Renal cortical epithelial cell (primary cell): ENCODE measurements at places on chromosomes 13 and 19.
A peak's percentile ranks its signal among the peaks of the same experiment; 100 is the strongest.

- no peak for DNase-seq
These were observed 11.5 kb upstream of the MTRF1 start for GRCh38 chr13:41274881-41275280.

DNA sequence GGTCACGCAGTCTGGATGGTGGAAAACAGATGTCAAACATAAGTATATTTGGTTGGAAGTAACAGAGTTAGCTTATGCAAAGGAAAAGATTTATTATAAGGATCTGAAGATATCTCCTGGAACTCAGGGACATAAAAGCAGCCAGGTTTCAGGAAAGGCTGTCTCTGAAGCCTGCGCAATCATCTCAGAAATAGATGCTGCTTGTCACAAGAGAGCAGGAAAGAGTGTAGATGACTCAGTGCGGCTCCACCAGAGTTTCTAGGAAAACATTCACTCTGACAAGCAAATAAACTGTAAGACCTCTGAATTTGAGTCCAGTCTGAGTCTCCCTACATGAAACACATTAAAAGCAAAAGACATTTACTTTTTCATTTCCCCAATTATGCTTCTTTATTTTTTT, 220.4 kb upstream of the HTR2A start:
- DNase-seq: peak; percentile 43

DNA sequence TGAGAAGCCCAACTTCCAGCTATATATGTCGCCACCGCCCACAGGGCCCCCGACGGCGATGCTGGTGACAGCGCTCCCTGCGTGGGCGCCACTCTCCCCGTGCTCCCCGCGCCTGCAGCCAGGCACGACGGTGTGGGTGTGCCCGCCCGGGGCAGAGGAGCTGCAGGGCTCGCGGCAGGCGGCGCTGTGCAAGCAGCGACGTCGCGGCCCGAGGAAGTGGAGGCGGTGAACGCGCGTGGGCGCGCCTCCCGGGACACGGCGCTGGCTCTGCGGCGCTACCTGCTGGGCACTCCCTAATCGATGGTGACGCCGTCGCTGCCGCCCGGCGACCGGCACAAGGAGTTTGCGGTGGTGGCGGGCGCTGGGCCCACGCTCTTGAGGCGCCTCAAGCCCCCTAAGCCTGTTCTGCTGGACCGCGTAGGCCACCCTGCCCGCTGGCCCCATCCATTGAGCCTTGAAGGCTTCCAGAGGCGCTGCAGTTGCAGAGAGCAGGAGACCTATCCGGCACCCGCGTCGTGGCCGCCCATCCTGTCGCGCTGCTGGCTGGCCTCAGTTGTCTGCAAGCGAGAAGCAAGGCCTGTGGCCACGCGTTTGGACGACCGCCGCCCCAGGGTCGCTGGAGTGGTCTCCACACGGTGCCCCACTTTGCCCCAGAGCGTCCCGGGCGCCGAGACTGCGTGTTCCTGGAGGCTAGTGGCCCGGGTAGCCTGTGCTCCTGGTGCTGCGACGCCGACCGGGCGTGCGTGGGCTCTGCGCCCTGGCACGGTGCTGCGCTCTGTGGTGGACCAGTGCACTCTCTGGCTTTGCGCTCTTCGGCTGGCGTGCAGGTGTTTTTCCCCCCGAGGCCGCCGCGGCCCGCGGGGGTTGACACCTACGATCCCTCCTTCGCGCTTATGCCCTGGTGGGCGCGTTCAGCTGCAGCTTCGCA, 23.1 kb downstream of the LRFN3 start:
- DNase-seq: no peak

DNA sequence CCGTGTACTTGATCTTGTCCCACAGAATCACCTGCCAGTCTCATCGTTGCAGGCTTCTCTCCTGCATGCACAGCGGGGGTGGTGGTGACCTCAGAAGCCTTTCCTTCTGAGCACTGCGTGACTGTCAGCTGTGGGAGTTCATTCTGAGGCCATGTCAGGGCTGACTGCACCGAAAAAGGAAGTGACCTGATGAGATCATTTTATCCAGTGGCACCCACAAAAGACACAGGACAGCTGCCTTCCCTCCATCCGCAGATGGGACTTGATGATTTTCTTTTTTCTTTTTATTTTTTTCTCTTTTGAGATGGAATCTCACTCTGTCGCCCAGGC, 89.7 kb downstream of the RAB20 start:
- peak; percentile 68 for DNase-seq

GRCh38 chr13:37302686-37303085, 197.2 kb upstream of the CSNK1A1L start:
- DNase-seq: no peak

GRCh38 chr19:12748489-12748888, 3.1 kb upstream of the BEST2 start:
- DNase-seq: no peak

DNA sequence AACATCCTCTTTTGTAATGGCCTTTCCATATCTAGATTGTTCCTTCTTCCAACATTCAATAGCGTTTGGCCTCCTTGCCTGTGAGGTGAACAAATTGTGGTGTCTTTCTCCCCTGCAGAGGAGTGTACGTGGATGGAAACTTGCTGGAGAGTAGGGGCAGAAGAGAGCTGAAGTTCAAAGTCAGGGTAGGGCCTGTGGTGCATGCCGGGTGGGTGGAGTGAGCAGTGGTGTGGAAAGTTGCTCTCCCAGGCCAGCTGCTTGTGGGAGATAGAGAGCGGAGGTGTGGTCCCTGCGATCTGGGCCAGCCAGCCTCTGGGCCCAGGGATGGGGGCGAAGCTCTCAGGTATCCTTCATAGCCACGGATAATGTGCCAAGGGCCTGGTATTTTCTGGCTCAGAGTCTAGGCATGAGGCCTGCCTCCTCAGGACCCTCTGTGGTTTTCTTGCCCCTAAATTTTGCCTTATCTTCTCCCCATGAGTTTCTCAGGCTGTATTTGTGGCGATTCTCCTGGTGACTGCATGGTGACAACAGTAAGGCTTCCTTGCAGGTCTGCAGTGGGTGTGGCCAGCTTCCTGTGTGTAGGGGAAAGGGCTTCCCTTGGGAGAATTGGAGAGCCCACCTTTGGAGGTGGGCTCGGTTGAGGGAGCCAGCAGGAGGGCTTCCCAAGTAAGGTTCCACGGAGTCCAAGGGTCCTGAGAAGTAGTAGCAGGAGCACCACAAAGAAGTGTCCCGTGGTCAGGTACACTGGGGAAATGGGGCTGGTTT, 6.7 kb downstream of the RGCC start:
- peak; percentile 36 for DNase-seq

DNA sequence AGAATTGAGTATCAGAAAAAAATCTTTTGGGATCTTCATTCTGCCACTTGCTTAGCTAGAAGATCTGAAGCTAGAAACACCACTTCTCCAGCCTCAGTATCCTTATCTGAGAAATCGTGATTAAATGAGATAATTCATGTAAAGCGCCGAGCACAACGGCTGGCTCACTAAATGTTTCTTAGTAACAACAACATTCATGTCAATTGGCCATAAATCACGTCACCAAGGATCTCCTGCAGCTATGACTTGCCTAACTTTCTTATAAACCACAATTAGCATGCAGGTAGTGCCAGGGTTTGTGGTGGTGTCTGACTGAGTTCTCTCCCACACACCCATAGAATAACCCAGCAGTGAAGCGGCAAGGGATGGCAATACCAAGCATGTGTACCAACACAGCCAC, 501.3 kb downstream of the EFNB2 start:
- DNase-seq: peak; percentile 54

DNA sequence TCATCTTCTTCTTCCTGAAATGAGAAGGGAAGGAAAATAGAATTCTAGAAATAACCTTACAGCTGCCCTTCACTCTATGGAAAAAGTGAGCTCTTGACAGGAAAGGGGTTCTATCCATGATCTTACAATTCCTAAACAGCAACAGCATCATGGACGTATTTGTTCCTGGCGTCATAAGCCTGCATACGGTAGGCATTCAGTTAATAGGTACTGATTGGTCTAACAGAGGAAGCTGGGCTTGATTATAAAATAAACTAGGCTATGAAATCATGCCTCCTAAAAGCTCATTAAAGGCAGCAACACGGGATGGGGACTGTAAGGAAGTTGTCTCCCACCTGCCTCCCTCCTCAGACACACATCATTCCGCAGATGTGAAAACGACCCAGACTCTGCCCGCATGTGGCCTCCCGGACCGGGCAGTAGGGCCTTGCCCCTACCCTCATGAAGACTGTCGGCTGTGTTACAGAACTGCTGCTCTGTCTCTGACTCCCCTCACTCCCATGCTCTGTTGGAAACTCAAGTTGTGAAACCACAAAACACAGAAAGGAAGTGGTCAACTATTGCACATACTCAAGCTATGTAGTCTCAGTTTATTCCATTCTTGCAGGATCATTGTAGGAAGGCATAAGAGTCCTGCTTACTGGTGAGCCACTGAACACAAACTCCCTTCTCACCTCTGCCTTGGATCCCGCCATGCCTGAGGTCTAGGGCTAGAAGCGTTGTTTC, 129.8 kb downstream of the DLEU7 start:
- DNase-seq: peak; percentile 85

GRCh38 chr13:19967621-19968020, 9.1 kb downstream of the ZMYM2 start:
- DNase-seq: no peak

- DNase-seq: peak; percentile 57
These were observed 53.0 kb upstream of the ZNF254 start for GRCh38 chr19:24033963-24034342.

- DNase-seq: no peak
These were observed 63.7 kb upstream of the IPO5 start for GRCh38 chr13:97889803-97890202.

DNA sequence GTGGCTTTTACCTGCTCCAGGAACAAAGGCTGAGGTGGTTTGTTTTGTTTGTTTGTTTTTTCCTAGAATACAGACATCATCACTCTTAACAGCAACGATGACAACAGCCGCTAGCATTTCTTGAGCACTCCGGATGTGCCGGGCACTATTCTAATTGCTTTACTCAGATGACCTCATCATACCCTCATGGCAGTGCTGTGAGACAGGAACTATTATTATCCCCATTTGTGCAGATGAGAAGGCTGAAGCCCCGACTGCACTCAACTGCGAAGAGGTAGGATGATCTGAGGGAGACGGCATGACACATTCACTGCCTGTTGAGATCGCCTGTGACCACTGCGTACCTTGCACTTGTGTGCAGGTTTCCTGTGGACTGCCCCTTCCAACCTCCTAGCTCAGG, 66.5 kb downstream of the CCDC70 start:
- DNase-seq: no peak

GRCh38 chr13:55402870-55403269, 1737.8 kb upstream of the PRR20A start:
- DNase-seq: no peak

DNA sequence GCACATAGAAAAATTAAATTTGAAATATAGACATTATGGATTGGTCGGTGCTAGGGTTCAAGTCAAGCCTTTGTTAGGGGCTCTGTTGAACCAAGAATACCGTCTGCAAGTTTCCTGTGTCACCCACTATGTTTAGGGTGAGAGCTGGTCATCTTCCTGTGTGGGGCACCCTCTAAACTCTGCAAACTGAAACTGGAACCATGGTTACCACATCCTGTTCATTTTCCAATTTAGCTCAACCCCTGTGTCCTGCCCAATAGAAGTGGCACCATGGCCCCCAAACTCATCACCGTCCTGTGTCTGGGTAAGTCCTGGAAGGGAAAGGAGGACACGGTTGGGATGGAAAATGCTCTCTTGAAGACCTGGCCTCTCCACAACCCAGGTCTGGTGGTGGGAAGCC, 29.9 kb downstream of the LAIR2 start:
- no peak for DNase-seq

GRCh38 chr13:50080203-50080910, 65.1 kb downstream of the KCNRG start:
- no peak for DNase-seq

DNA sequence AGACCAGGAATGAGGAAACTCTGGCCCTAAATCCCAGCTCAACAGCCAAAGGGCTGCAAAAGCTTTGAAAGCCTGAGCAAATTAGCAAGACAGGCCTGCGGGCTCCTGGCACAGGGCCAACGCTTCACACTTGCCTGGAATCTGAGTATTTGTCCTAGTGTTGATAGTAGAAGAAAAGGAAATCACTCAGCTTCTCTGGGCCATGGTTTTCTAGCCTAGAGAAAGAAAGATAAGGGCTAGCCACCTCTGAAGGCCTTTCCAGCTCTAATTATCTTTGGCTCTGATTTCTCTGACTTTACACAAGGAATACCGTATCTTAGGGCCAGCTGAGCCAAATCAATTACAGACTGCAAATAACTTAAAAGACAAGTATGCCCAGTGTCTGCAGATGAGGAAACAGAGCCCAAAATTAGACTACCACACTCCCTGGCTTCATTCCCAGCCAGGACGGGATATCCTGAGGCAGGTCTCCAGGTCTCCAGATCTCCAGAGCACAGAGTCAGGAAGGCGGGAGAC, 69.6 kb downstream of the STK24 start:
- DNase-seq: peak; percentile 87

DNA sequence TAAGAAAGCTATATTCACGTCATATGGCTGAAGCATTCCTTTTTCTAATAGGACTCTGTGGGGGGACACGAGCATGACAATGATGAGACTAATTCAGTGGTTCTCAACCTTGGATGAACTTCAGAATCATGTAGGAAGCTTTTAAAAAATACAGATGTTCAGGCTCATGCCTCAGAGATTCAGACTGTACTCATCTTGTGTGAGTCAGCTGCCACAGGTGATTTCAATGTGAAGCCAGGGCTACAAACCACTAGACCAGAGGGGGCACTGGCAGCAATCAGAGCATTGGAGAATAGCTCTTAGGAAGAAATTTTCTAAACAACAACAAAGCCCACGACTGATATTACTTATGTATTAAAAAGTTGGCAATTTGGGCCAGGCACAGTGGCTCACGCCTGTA, 91.7 kb downstream of the SERP2 start:
- DNase-seq: peak; percentile 50

DNA sequence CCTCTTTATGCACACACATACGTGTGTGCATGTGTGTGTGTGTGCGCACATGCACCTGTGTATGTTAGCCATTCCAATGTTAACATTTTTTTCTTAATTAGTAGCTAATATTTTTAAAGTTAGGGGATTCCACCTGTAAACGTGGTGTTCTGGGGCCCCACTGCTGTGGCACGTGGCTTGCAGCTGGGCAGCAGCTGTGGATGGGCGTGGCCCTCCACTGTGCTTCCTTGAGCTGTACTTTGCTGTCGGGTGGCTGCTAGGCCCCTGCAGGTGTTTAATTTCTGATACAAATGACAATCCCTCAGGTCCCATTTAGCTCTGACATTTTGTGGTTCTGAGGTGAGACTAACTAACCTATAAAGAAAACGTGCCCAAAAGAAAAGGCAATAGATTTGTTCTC, 58.9 kb upstream of the GJB6 start:
- no peak for DNase-seq

GRCh38 chr19:50333235-50333736, 4.1 kb upstream of the KCNC3 start:
- peak; percentile 82 for DNase-seq

GRCh38 chr19:7395360-7396066, 46.8 kb downstream of the ARHGEF18 start:
- DNase-seq: no peak

- no peak for DNase-seq
These were observed 125.0 kb downstream of the URI1 start for GRCh38 chr19:30066781-30067759.

GRCh38 chr19:1037621-1038064, 2.3 kb upstream of the ABCA7 start:
- DNase-seq: no peak
